ENCODE measurements at places on chromosomes 1 and 21. TPM values are rescaled to one million over a fixed set of nuclear protein-coding genes. Genes with fewer than 3 reads are reported as not detected.

CFAP126 gene
- total RNA-seq, result not detected

RCAN1 gene
- 40.2 TPM for total RNA-seq

LINGO4 gene
- total RNA-seq, result not detected

GRCh38 chr1:229694053-229694693 lies 68.1 kb downstream of the URB2 start:
- peak; percentile 98 for DNase-seq

DNA sequence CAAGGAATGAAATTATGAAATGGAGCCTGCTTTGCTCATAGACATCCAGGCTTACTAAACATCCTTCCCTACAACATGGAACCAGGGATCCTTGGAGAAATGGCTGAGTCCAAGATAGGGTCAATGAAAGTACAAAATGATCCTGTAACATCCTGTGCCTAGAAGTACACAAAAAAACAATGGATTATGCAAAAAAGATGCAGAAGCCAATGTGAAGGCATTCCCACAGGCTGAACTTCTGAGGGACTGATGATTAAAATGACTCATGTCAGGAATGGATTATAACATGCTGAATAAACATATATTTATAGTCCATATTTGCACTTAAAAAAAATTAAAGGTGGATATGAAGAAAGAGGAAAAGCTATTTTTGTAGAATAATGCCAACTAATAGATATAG lies 10.4 kb upstream of the HOOK1 start:
- no peak for DNase-seq

- DNase-seq, result no peak
These were observed 72.0 kb downstream of the GDAP2 start for GRCh38 chr1:117857418-117857817.

DNA sequence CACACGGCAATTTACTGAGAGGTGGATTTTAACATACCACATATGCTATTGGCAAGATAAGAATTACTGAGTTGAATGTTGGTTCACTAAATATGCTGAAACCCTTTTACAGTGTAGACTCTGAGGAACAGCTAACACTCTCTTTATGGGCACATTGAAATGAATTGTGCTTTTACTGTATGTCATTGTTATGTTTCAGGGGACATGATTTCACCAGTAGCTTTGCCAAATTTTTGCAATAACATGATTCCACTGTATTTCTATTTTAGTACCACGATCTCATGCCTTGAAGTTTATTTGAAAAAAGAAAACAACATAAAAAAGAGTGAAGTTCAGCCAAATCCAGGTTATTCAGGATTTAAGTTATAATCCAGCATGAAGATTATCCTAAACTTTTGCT lies 188.5 kb downstream of the HLX start:
- no peak for DNase-seq

DNA sequence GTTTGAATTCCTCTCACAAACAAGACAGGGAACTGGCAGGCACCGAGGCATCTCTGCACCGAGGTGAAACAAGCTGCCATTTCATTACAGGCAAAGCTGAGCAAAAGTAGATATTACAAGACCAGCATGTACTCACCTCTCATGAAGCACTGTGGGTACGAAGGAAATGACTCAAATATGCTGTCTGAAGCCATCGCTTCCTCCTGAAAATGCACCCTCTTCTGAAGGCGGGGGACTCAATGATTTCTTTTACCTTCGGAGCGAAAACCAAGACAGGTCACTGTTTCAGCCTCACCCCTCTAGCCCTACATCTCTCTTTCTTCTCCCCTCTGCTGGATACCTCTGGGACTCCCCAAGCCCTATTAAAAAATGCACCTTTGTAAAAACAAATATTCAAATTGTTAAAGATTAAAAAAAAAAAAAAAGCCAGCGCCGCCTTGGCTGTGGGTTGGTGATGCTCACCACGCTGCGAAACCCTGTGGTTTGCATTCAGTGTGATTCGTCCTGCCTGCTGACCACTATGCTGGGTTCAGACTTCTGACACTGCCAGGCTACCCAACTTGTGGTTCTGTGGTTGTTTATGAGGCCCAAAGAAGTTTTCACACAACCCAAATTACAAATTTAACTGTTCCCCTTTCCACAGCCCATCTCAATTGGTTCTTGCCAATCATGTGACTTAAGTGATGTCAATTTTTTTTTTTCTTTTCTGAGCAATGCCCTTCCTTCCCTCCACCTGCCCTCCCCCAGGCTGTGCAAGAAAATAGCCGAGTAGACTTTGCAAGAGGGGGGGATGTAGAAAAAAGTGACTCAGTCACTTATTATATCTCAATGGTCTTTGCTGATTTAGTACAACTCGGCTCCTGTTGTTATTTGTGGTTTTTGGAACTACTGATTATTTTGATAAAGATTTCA lies at the start of gene RUNX1:
Gene RUNX1, minus strand, starts transcription at position 597 of the 912 bp plus-strand sequence.
- DNase-seq, result peak; percentile 99

DNA sequence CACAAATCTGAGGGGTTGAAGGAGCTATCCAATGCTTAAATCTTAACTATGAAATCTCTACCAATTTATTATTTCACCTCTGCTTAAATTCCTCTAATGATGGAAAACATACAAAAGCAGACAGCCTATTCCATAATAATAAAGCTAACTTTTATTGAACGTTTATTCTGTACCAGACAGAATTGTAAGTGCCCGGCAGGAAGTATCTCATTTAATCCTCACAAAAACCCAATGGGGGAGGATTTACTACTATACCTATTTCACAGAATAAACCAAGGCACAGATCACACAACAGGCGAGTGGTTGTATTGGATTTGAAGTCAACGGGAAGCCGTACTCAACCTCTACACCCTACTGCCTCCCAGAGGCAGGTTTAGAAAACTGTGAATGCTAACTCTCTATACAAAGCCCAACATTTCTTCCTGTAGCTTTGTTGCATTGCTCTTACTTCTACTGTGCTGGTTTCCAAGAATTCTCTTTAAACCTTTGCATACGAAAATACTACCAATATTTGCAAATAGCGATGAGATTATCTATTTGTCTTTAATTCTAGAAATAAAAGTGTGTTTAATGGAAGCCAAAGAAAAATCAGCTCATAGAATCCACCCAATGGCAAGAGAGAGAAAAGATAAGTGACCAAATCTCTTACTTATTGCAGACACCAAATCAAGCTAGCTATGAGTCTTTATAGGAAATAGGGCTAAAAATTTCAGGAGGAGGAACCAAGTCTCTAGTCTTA lies 33.5 kb upstream of the C1orf53 start:
- peak; percentile 59 for DNase-seq

GRCh38 chr1:172005856-172006255 lies 164.6 kb downstream of the DNM3 start:
- DNase-seq, result no peak
